ENCODE measurements at places on chromosomes 11 and 22. TPM values are rescaled to one million over a fixed set of nuclear protein-coding genes. Genes with fewer than 3 reads are reported as not detected.

The PPME1 gene
- total RNA-seq, result 41.5 TPM

The RFPL3 gene
- total RNA-seq, result not detected

The ALKBH8 gene
- total RNA-seq, result 10.7 TPM

The SNX19 gene
- 96.4 TPM for total RNA-seq

The ZC3H7B gene
- total RNA-seq, result 54.9 TPM

The ADM gene
- 537 TPM for total RNA-seq

The CHADL gene
- total RNA-seq, result 1.1 TPM

The PLAAT5 gene
- not detected for total RNA-seq

The LMO2 gene
- total RNA-seq, result 0.25 TPM

The BACE1 gene
- total RNA-seq, result 40.5 TPM

The BEST1 gene
- total RNA-seq, result 4.7 TPM

The OR2AG2 gene
- total RNA-seq, result 0.25 TPM

The KDELR3 gene
- 197 TPM for total RNA-seq

Measured in GM23248 (cell line).